Right forelimb (tissue), 1 donor: ENCODE measurements at places on chromosomes 6 and 20.

GRCh38 chr20:37378785-37379598 is 33.1 kb downstream of the SRC start:
- peak; percentile 37 for DNase-seq

- no peak for DNase-seq
Measured at GRCh38 chr20:21312813-21313474, 9.8 kb downstream of the XRN2 start.

DNA sequence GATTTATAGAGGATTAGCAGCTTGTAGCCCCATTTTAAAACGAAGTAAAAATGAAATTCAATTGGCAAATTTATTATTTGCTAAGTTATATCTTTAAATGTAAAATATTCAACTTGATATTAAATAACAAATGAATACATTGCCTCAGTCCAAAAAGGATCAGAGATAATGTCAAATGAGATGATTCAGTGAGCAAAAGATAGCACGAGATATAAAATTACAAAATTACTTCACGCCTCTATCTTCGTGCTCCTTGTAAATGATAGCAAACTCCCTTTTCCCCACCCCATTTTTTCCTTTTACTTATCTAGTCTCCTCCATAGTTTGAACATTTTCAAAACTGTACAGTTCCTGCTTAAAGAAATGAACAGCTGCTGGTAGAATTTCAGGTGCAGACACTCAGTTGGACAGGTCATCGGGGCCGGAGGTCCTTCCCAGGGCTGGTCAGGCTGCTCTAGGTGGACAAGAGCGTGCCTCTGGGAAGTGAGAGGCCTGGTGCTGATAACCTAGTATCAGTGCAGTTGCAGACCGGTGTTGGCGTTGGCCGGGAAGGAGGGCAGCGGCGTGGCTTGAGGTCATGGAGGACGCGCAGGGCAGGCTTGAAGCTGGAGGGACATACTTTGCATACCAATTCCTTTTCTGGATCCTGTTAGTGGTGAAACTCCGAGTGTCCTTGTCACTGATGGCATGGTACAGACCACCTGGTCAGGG is 83.9 kb downstream of the CDC5L start:
- peak; percentile 20 for DNase-seq

DNA sequence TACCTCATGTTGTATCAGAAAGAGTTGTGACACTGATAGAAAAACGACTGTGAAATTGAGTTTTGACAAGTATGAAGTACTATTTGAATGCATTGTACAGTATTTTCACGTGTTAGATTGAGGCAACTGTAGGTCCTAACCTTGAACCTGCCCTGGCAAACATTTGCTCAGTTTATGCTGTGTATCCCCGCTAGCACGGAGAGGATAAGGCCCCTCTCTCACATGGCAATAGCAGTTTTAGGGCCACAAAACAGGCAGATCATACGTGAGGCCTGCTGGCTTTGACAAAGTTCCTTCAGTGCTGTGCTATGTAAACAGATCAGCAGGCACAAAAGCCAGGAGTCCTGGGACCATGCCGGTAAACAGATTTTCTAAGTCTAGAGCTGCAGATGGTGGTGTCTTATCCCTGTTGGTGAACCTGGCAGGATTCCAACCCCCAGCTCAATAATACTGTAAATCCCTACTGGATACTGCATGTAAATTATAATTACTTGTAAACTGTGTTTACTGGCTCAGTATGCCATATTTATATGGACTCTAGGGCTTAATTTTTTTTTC is 23.8 kb upstream of the FAM217A start:
- no peak for DNase-seq

GRCh38 chr6:88662163-88662580 is 301.2 kb downstream of the RNGTT start:
- DNase-seq: no peak

GRCh38 chr6:51163843-51164529 is 345.3 kb downstream of the TFAP2B start:
- DNase-seq: no peak

GRCh38 chr6:43992783-43993644 is 134.2 kb downstream of the MRPL14 start:
- peak; percentile 48 for DNase-seq

GRCh38 chr20:56924292-56925081 is 295.4 kb downstream of the TFAP2C start:
- DNase-seq: no peak

DNA sequence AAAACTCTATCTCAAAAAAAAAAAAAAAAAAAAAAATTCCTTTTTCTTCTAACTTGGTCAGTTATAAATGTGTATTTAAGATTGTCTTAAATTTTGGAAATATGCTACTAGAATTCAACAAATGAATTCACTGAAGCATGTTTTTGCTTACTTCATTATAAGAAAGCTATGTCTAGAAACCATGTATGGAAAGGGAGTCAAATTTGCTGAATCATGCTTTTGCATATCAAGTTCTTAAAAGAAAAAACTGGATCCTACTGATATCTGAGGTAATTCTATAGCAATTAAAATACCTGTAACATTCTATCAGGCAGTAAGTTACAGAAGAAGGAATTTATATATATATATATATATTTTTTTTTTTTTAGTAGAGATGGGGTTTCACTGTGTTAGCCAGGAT is 27.7 kb downstream of the AKIRIN2 start:
- DNase-seq: no peak

DNA sequence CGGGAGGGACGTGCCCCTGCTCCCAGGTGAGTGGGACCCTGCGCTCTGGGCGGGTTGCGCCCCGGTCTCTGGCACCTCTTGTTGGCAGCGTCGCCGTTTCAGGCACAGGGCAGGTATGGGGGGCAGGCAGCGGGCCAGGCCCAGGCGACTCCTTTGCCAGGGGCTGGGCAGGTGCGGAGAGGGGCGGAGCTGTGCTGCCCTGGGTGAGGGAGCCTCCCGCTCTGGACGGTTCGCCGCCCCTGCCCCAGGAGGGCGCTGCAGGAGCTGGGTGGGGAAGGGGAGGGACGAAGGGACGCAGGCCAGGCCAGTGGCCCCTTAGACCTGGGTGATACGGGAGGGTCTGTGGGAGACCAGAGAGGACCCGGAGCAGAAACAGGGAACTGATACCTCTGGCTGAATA is 663.9 kb upstream of the DEFB115 start:
- DNase-seq: no peak

DNA sequence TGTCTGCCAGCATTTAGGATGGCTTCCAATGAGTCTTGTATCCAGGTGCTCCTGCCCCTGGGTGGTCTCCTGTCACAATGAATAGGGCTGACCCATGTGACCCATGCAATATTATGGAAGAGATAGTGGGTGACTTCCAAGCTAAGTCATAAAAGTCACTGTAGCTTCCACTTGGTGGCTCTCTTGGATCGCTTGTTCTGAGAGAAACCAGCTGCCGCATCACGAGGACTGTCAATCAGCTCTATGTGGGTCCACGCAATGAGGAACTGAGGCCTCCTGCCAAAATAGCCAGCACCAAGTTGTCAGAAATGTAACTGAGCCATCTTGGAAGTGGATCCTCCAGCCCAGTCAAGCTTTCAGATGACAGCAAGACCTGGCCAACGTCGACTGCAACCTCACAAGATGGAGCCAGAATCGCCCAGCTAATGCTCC is 14.9 kb upstream of the MATN4 start:
- DNase-seq: no peak
